ENCODE measurements at places on chromosomes 11 and 22.

GRCh38 chr11:73058989-73059674, 83.0 kb downstream of the FCHSD2 start:
- DNase-seq = no peak

GRCh38 chr11:7548659-7549274, 35.0 kb downstream of the PPFIBP2 start:
- no peak for DNase-seq

DNA sequence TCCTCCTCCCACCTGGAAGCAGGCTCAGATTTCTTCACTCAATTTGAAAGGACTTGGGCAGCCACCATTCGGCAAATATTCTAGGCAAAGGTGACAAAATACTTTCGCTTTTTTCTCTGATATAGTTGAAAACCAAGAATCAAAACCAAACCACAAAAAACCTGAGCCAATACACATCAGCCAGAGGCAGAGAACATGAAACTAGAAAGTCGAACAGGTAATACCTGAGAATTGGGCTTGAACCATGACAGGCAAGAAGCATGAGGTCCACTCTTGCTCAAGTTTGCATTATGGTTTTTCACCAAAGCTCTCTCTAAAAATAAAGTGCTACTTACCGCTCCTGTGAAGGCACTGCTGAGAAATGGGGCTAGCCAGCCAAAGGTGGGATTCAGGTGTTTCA, 26.2 kb upstream of the LDLRAD3 start:
- no peak for DNase-seq

DNA sequence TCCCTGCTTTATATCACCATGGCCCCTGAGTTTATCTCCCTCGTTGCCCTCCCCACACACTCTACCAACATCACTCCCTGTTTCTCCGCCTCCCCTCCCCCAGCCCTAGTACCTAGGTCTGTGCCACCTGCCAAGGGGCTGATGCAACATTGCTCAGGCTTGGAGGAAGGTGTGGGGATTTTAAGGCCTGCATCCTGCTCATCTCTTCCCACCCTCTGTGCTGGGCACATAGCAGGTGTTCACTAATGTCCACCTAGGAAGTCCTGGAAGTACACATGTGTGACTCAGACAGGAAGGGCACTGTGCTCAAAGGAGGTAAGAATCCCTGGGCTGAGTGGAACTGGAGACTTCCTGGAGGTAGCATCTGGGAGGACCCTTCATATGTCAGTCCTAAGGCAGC, 37.0 kb downstream of the PDE2A start:
- DNase-seq = no peak

DNA sequence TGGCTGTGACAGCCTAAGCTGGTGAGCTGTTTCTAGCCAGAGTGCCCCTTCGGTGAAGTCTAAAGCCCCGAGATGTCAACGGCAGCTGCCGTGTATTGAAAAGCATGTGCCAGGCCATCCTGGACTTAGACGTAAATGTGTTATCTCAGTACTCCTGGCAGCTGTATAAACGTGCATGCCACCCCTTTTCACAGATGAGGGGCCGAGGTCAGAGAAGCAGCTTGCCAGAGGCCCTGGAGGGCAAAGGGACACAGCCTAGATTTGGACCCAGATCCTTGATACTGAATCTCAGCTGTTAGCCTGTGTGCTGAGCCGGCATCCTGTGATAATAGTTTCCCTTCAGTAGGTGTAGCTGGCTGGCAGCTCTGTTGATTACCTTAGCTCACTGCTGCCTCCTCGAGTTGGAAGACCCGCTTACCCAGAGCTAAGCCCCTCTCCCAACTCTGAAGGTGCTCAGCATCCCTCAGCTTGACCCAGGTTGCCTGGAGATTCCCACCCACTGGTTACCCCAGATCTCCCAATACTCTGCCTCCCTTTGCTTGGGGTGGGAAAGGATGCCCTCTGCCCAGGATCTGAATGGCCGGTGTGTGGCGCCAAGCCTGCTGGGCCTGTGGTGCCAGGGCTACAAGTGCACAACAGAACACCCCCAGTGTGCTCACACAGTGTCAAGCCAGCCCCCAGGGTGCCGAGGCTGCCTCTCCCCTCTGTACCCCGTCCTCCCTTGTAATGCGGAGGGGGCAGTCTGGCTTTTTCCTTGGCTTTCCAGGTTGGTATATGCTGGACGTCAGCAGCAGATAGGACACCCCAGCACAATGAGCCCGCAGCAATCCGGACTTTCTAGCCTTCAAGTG, 59.8 kb upstream of the WNT7B start:
- DNase-seq = no peak

GRCh38 chr11:32388365-32388764, 47.0 kb downstream of the WT1 start:
- no peak for DNase-seq

- no peak for DNase-seq
These were observed 427.0 kb upstream of the DDI1 start for GRCh38 chr11:103609117-103610066.

DNA sequence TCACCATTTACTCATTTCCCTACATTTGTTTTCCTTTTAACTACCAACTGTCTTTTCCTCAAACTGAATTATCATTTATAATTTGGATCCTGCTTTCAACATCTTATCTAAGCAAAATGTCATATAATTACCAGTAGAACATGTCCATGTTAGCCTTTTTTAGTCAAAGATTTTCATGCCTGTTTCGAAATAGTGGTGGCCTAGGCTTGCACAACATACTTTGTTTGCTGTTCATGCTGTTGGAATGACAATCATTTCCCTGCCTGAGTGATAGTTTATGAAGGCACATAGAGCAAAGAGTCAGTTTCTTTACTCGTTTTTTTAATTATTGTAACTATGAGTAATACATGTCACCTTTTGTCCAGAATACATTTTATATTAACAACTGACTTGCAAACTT, 144.3 kb upstream of the ANO3 start:
- DNase-seq = no peak

GRCh38 chr11:116130122-116130521, 625.9 kb upstream of the CADM1 start:
- no peak for DNase-seq

- no peak for DNase-seq
These were observed 19.9 kb downstream of the TRIM44 start for GRCh38 chr11:35682230-35683173.

GRCh38 chr11:116232364-116232828, 540.4 kb downstream of the BUD13 start:
- DNase-seq = no peak

DNA sequence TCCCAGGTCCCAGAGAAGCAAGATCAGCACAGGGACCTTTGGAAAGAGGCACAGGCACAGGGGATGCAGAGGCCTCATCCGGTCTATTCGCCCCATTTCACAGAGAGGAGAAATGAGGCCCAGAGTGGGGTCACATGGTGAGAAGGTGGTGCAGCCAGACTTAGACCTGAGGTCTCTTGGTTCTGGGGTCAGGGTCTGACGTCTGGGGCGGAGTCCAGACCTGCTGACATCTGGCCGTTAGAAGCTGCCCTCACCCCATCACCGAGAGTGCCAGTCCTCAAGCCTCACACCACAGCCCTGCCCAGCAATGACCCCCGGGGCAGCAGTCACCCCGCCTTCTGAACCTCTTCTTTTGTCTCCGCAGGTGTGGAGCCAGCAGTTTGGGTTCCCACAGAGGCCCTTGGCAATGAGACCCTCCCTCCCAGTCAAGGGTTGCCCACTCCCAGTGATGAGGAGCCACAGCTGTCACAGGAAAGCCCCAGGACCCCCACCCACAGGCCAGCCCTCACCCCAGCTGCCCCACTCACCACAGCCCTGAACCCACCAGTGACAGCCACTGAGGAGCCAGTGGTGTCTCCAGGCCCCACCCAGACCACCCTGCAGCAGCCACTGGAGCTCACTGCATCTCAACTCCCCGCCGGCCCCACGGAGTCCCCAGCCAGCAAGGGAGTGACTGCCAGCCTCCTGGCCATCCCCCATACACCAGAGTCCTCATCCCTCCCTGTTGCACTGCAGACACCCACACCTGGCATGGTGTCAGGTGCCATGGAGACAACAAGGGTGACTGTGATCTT, 62.4 kb downstream of the OTOG start:
- no peak for DNase-seq

GRCh38 chr22:23225724-23226496, 45.6 kb downstream of the BCR start:
- no peak for DNase-seq

- no peak for DNase-seq
These were observed 1.6 kb downstream of the IL2RB start for GRCh38 chr22:37148031-37148651.

- DNase-seq = no peak
These were observed 12.6 kb downstream of the THYN1 start for GRCh38 chr11:134240592-134240991.

DNA sequence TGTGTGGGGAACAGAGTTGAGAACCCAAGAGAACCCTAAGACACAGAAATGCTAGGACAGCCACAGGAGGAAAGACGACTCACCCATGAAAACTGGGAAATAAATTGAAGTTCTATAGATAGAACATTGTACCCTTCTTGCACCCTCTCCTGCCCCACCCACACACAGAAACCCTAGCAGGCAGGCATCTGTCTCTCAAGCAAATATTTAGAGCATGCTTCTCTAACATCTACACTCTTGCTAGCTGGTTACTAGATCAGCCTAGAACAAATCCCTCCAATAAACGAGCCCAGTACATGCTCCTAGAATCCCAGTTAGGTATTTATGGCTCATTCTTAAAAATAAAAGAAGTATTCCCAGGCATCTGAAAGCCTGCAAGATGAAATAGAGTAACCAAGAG, 32.1 kb upstream of the CLPB start:
- no peak for DNase-seq

DNA sequence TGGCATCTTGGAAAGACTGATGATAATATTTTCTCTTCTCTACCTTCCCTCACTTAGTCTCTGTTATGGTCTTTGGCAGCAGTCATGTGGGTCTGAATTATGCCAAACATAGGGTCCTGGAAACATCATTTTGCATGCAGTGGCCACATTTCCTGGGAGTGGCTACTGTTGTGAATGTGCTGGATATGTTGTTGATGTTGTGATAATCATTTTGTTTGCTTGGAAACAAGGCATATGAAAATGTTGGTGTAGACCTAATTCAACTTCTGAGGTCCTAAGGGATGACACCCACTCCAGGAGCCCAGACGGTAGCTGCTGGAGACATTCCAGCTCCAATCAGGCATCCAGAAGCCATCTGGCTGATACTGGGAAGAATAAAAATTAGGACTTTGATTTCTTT, 109.7 kb downstream of the DCDC1 start:
- no peak for DNase-seq

DNA sequence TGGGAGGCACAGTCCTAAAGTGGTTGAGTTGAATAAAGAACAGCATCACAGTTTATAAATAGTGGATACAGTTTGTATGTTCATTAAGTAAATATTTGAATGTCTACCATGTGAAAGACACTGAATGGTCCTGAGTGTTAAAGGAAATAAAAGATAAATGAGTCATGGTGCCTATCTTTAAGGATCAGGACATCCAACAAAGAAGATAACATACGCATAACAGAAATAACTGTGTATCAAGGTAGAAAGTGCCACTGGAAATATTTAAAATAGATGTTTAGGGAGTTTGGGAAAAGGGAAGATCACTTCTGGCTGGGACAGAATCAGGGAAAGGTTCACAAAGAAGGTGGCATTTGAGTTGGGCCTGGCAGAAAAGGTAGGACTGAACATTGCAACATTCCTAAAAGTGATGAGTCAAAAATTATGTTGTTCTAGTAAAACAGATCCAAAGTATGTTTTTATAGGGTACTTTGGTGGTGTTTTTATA, 41.5 kb downstream of the CSTPP1 start:
- no peak for DNase-seq

GRCh38 chr11:121032546-121032945, 8.6 kb downstream of the TBCEL start:
- DNase-seq = no peak

GRCh38 chr22:35842954-35843353, 125.3 kb downstream of the APOL5 start:
- no peak for DNase-seq

DNA sequence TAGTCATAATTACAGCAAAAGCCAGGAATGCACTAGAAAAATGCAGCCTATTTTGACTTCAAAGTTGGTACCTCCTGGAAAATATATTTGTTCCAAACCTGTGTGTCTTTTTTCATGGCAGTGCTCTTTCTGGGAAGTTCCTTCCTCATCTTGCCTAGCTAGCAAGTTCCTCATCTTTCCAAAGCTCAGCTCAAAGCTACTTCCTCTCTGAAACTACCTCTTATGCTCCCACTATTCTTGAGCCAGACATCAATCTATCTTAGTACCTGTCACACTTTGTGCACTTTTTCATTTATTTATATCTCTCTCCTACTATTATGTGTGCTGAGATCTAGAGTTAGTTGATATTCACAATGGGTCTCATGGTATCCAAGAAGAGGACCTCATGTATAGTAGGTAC, 191.6 kb upstream of the CCDC90B start:
- no peak for DNase-seq

GRCh38 chr22:45340323-45340722, 30.6 kb downstream of the FAM118A start:
- DNase-seq = no peak

DNA sequence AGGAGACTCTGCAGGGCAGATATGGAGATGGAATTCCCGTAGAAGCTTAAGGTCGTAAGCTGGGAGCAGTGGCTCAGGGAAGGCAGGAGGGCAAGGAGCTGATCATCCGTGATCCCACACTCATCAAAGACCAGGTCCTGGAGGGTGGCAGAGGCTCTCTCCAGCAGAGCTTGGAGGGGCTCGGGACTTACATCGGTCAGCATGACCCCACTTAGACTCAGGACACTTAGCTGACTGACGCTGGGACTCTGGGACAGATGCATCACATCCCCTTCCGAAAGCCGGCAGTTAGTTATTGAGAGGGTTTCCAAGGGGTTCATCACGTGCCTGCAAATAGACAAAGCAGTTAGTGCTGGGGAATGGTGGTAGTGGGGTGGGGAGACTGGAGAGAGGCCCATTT, 10.7 kb downstream of the PRAME start:
- no peak for DNase-seq

All from stimulated activated CD8-positive, alpha-beta memory T cell treated with anti-CD3 and anti-CD28 coated beads, Interleukin-4, amount 100 ng/mL, for 1 hour (primary cell).